AG08395 (cell line): ENCODE measurements at places on chromosomes 3 and 15.

DNA sequence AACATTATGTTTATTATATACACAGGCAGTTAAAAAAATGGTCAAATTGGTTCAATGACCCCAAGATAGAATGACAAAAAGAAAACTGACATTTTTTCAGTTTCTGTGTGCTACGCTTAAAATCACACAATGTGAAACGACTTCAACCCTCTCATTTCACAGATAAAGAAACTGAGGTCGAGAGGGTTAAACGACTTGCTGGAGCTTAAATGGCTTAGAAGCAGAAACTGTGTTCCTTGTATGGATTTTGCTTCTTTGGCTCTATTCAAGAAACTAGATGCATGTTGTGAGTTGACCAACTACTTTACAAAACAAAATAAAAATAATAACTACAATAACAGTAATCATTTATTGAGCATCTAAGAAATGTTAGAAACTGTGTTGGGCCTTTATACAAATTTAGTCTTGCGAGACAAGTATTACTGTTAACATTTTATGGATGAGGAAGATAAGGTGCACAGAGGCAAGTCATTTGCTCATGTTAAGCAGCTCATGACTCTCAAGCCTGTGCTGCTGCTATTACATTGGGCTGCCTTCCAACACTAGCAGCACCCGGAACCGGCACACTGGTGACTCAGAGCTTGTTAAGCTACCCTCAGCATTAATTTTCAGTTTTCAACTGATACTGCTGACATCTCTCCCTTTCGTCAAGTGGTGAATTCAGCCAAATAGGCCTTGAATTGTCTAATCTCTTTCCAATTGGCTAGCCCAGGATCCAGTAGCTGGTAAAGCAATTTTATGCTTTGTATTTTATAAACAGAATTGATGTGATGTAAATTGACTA, 487.6 kb downstream of the NAALADL2 start:
- DNase-seq, result peak; percentile 81

DNA sequence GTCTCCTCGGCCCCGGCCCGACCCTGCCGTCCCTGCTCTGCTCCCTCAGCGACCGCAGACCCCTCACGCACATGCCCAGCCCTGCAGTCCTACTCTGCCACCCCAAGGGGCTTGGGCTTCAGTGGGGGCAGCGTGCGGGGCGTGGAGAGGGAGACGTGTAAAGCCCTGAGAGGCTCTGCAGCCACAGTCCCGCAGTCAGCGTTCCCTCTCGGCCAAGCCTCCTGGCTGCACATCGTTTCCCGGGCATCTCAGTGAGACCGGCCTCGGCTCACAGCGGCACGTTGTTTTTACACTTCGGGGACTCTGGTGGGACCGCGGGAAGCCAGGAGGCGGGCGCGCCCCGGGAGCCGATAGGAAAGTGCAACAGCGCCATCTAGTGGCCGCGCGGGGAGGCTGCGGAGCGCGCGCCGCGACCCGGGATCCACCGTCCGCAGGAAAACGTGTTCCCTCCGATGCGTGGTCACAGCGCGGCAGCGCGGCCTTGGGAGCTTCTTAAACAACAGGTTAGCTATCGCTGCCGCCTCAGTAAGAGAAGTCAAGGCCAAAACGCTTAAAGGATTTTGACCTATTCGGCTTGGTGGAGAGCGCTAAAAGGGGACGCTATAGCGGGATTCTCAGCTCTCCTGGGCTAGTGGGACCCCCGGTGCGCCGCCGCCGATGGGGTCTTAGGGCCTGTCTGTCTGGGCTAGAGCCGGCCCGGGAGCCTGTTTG, 226.8 kb upstream of the IGF1R start:
- peak; percentile 80 for DNase-seq

GRCh38 chr3:151303751-151304150, 12.9 kb downstream of the GPR87 start:
- no peak for DNase-seq

- DNase-seq, result peak; percentile 41
Observed at GRCh38 chr3:31277582-31277981, 255.1 kb upstream of the STT3B start.

GRCh38 chr3:101862416-101863165, 13.3 kb downstream of the NFKBIZ start:
- no peak for DNase-seq
